Stimulated activated CD8-positive, alpha-beta memory T cell treated with anti-CD3 and anti-CD28 coated beads, Interleukin-2, amount 100 ng/mL, for 1 hour (primary cell): ENCODE measurements at places on chromosomes 7 and 10.

DNA sequence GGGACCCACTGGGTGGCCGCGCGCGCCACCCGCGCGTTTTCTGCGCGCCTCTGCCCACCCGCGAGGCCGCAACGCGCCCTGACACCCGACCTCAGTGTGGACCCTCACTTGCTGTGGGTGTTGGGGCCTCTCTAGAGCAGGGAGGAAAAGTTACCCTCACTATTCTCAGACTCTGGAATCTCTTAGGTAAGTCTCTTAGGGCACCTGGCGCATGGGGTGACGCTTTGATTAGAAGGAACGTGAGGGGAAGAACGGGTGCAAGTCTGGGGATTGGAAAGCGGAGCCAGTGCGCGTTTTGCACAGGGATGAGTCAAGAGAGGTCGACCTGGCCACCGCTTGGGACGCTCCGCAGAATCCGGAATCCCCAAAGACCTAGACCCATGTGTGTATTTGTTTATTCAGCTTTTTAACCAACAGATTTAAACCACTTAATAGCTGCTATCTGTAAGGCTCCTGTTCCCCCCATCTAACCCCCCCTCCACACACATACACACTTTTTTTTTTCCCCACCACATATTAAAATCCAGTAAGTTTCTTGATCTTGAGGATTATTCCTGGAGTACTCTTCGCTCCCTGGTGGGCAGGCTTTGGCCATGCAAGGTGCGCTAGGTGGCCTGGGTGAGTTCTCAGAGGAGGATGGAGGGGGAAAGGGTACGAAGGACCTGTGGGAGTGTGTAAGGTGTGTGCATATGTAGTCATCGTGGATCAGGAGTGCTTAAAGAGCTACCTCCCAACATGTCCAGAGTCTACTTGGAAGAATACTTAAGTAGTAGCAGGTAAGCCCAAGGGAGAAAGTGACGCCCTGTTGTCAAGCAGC is 169.1 kb upstream of the PPP1R3A start:
- no peak for DNase-seq

- no peak for DNase-seq
These were observed 8.3 kb upstream of the PPP1R35 start for GRCh38 chr7:100444311-100445278.

DNA sequence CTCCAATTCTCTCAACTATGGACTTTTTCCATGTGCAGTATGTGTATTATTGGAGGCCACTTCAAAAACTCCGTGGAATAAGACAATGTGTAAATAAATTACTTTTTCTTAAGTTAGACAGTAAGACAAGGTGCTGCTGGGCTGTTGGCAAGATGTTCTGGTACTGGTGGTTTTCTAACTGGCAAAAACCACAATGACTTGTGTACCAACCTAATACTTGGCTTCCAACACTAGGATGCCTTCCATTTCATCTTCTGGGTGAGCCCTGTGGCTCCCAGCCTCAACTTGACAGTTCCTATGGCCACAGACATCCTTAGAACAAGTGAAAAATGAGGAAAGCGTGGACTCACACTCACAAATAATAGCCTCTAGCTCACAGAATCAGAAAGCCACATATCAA is 77.0 kb downstream of the OSBPL3 start:
- no peak for DNase-seq

DNA sequence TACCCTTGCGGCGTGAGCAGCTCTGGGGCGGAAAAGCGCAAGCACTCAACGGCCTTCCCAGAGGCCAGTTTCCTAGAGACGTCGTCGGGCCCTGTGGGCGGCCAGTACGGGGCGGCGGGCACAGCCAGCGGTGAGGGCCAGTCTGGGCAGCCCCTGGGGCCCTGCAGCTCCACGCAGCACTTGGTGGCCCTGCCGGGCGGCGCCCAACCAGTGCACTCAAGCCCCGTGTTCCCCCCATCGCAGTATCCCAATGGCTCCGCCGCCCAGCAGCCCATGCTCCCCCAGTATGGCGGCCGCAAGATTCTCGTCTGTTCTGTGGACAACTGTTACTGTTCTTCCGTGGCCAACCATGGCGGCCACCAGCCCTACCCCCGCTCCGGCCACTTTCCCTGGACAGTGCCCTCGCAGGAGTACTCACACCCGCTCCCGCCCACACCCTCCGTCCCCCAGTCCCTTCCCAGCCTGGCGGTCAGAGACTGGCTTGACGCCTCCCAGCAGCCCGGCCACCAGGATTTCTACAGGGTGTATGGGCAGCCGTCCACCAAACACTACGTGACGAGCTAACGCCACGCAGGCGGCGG is 12.6 kb downstream of the TRIM8 start:
- no peak for DNase-seq

DNA sequence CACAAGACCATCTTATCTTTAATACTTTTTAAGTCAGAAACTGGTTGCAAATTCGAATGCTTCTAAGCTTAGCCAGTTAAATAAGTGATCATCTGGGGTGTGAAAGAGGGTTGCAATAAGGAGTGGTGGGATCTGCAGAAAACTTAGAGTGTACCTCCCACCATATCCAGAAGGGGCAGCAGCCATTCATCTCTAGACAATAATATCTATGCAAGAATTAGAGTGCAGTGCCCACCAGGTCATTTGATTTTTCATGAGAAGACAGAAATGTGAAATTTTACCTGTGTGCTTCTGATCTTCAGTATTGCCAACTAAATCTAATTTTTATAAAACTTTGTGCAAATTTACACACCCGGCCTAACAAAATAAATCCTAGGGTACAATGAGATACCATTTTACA is 127.2 kb upstream of the SP4 start:
- no peak for DNase-seq

DNA sequence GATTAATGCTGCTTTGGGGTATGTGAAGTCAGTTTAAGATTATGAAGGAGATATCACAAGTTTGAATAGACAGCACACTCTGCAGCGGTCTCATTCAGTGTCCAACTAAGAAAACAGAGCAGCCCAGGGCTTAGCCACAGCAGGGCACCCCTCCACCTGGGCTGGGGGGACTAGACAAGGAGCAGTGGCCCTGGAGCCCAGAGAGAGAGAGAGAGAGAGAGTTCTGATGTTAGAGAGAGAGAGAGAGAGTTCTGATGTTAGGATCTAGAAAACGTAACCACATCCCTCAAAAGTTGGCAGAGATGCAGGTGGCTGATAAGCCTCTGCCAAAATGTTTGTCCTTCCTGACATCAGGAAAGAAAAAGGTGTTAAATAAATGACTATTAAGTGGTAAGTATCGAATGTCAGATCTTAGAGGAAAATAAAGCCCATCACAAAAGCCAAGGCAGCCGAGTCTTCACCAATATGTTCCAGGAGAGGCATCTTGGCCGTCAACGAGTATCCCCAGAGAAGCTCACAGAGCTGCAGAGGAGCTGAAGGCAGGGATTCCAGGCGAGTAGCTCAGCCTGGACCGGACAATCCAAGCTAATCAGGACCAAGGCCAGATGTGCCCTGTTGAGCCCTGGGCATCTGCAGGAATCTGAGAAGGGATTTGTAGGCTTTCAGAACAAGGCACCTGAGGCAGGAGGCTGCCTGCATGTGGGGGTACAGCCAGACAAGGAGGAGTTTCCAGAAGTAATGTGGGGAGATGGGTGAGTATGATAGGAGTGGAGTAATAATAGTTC is 150.1 kb upstream of the TCF7L2 start:
- no peak for DNase-seq
